ENCODE measurements at places on chromosomes 2 and 18.
A peak's percentile ranks its signal among the peaks of the same experiment; 100 is the strongest.

- no peak for DNase-seq
Observed at GRCh38 chr18:66662632-66663031, 58.7 kb upstream of the CDH19 start.

- no peak for DNase-seq
Observed at GRCh38 chr2:206084870-206085741, 868 bp downstream of the INO80D start.

DNA sequence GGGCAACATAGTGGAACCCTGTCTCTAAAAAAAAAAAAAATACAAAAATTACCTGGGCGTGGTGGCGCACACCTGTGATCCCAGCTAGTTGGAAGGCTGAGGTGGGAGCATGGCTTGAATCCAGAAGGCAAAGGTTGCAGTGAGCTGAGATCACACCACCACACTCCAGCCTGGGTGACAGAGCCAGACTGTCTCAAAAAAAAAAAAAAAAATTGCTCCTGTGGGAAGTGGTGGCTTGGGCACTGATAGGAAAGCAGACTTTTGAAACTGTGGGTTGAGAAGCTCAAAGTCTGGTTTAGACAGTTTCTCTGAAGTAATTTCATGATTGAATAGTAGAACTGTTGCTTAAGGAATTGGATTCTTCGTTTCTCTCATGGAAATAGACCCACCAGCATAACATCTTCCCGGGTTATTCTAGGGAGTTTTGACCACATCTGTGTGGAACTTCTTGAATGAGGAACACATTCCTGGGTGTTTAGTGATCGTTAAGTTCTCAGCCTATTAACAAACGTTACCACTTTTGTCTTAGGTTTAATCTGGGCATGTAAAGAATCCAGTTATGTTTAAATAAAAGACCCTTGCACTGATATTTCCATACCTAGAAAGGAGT is 33.5 kb downstream of the GRHL1 start:
- no peak for DNase-seq

DNA sequence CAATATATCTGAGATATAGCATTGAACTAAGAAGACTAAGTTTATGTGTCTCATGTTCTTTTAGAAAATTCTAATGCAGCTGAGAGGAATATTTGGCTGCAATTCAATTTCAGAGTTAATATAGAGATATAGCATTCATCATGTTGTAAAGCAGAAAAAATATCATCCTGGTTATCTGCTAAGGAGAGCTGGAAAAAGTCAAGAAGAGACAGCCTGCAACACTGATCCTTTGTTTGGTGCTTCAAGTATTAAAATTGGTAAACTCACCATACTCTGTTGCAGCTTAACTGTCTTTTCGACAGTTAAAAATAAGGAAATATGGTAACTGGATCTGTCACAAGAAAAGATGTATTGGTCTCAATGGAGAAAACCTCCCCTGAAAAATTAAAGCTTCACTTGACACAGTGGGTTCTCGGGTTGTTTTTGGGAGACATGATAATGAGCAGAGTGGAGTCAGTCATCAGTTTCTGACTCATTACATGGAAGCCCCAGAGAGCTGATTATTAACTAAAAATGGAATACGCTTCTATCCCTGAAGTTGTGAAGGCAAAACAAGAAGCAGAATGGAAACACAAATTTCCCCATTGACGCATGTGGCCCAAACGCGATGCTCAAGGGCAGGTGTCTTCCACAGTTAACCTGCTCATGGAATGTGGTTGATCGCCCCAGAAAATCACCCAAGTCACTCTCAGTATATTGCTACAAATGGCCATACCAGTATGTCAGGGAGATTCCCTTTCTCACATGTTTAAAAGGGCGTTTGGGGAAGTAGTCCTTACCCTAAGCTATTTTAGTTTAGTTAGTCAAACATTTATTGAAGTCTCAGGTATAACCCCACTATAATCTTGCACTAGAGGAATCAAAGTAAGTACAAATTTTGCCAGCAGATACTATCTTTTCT is 8.2 kb downstream of the BCL2 start:
- DNase-seq, result no peak

DNA sequence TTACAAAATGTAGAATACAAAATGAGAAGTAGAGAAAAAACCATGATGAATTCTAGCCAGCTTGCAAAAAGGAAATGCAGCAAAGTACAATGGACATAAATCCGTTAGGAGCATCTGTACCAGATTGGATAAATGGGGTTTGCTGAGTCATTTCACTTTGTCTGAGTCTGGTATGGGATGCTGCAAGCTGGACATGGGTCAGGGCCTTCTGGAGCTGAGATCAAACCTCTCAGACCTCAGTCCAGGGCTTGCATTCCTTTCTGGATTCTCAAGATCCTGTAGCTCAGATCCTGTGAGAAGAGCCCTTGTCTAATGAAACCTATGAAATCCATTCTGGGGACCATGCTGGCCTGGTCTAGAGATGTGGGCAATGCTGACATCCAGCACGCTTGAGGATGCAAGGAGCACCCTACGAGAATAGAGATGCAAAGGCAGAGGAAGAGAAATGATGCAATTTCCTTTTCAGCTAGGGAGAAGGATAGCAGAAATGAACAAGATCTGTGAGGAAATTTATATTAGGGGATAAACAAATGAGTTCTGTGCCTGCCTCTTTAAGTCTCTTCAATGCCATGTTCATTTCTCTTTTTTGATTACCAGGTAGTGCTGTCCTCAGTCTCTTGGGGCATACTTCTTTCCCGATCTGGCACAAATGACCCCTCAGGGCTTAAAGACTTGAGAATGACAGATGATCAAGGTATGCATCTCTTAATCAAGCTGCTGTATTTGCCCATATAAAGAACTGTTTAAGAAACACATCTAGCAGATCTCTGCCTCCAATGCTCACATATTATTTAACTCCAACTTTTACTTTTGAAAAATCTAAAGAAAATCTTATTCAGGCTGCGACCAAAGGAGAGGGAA is 230.4 kb downstream of the MEIS1 start:
- peak; percentile 24 for DNase-seq

- DNase-seq, result peak; percentile 83
Observed at GRCh38 chr2:208006337-208006736, 19.0 kb downstream of the PLEKHM3 start.

DNA sequence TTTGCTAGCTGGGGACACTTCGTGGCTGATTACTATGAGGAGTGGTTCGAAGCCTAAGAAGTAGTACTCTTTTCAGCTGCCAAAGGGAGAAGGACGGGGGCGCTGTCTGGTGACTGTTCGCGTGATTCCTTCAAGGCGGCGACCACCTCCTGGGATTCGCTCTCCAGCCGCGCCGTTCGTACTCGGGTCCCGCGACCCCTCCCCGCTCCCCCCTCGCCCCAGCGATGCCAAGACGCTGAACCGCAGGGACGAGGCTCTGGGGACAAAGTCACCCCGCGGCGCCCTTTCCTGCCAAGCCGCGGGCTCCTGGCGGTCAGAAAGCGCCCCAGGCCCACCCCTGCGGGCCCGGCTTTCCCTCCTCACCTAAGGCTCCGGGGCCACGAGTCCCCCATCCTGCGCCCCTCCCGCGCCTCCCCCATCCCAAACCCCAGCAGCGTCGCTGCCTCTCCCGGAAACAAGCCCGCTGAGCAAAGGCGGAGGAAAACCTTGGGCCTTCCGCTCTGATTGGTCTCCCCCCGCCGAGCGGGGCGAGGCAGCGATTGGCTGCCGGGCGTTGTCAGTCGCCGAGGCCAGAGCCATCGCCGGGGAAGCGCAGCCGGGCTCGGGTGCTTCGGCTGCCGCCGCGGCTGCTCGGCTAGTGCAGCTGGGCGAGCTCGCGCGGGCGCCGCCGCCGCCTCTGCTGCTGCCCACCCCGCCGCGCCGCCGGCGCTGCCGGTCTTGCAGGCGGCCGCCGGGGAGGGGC is 404.3 kb downstream of the XIRP2 start:
- DNase-seq, result peak; percentile 92

GRCh38 chr2:177596866-177597265 is 204.3 kb downstream of the AGPS start:
- DNase-seq, result no peak

- no peak for DNase-seq
Observed at GRCh38 chr2:47221039-47221438, 65.9 kb upstream of the STPG4 start.

DNA sequence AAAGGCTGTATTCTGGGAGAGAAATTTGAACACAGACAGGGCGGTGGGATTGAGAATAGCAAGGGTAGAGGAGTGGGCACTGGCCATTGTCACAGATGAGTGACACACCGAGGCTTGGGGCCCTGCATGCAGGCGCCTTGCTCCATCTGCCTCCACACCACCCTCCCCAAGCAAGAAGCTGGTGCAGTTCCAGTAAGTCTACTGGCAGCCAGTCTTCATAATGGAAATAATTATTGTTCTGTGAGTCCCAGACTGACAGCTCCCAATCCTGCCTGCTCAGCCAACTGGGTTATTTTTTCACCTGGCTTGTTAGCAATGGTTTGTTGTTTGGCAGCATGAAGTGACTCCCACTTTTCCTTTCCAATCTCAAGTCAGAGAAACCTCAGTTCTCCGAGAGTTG is 13.0 kb downstream of the TTC32 start:
- DNase-seq, result no peak

DNA sequence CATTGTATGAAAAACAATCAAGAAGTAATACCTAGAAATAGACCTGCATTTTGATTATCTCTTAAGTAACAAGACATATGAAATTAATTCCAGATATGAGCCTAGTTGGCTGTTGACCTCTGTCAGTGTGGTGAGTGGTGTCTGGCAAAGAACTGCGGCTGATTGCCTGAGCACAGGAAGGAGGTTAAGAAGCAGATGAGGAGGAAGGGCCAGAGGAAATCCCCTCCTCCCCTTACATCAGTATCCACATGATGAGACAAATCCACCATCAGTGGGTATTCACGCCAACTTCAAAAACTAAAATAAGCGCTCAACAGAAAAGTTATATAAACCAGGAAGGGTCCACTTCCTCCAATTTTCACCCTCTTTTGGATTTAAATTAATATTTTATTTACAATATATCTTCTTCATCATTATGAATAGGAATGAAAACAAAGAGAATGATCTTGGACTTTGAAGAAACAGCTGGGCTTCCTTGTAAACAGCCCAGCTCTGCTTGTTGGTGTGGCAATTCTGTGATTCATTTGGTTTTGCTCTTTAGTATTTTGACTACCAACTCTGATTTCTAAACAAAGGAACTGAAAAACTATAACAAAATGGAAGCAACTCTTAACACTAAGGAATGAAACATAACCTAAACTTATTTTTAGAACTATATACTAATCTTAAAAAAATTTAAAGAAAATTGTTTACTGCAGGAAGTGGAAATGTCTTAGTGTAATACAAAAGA is 27.3 kb downstream of the RFTN2 start:
- no peak for DNase-seq
